HAP-1 (cell line): ENCODE measurements at places on chromosomes 7 and 10.

DNA sequence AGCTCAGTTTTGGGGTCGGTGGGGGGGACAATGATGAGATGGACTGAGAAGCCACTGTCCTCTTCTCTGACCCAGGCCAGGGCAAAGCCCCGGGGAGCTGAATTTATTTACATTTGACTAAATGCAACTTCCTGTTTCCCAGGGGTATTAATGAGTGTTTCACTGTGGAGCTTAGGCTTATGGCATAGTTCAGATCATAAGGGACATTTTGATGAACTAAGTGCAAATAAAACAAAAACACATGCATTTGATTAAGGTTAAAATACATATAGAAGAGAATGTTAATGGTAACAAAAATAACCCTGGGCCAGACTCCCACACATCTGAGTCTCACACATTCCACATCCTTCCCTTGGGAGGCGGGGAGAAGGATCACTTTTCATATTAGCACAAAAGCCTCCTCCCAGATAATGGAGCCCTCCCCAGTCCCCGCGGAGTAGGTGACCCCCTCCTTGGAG, 320.6 kb downstream of the FRMD4A start:
- no peak for DNase-seq

- DNase-seq = no peak
Measured at GRCh38 chr10:132250481-132251475, 57.0 kb downstream of the STK32C start.

DNA sequence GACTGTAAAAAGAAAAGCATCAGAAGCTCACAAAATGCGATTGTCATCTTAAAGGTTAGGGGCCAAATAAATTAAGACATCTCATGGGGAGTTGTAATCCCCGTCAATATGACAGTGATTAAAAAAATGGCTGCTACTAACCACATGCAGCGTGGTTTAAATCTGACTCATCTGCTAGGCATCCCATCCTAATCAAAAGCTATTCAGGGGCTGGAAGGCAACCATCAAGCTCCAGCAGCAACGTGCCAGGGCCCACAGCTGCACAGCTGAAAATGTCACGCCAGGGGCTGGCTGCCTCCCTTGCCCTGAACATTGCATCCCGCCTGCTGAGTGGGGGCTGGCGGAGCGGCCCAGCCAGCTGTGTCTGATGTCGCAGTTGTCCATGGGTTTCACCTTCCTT, 66.3 kb upstream of the FRMD4A start:
- no peak for DNase-seq

DNA sequence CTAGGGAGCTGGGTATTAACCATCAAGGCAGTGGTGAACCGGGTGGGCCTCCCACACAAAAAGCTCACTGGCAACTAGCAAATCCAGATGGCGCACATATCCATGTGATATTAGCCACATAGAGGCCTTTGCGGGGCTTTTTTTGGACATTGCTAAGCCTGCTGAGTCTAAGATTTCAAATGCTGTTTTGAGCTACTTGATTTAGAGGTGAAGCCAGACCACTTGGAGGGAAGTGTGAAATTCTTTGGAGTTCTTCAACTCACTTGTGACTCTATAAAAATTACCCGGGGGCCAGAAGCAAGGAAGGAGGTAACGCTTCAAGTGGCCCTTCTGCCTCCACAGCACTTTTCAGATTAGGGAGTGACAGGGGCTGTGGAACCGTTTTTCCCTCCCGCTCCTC, 619.8 kb upstream of the GALNT17 start:
- no peak for DNase-seq

DNA sequence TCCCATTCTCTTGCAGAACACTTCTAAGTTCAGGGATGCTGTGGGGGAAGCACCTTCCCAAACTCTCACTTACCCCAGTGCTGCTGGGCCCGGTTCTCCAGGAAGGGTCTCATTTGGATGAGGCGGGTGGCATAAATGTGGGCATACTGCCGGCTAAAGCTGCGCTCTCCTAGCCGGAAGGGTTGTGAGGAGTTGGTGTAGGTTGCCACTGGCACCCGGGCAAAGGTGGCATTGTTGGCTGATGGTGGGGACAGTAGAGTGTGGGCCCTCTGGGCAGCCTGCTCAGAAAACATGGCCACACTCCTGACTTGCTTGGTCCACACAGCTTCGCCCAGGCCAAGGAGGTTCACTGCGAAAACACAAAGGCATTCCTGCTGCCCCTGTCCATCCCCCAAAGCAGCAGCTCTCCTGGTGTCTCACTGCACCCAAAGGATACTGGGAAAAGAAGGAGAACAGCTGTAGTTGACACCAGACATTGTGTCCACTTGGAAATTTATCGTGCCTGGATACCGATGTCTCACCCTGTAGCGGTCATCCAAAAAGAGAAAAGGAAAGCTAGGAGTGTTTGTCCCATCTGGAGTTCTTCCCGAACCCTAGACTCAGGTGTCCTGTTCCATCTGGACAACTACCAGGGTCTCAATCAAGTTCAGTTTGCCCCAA, 1.5 kb downstream of the POLD2 start:
- DNase-seq = no peak

GRCh38 chr10:69317175-69317604, 38.9 kb downstream of the HK1 start:
- DNase-seq = no peak
